Astrocyte (in vitro differentiated cells and primary cell): ENCODE measurements at places on chromosomes 2 and 18.

DNA sequence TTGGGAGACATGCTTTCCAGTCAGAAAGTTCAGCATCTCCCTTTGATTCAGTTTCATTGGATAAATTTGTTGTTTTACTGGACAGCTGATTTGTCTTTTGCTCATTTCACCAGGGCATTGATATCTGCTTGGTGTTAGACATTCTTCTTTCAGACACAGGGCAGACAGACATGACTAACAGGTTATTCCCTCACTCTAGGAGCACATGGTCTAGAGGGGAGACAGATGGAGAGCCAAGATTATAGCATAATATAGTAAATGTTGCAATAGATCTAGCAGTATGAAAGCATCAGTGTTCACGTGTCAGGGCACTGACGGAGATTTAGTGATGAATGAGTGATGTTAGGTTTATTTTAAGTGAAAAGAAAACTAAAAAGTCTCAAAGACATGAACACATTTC, 187.0 kb upstream of the CYRIA start:
- H3K36me3 ChIP-seq, result no peaks in the 10 kb centered on the region
- H3K27ac ChIP-seq, result no peak overlapping the region

DNA sequence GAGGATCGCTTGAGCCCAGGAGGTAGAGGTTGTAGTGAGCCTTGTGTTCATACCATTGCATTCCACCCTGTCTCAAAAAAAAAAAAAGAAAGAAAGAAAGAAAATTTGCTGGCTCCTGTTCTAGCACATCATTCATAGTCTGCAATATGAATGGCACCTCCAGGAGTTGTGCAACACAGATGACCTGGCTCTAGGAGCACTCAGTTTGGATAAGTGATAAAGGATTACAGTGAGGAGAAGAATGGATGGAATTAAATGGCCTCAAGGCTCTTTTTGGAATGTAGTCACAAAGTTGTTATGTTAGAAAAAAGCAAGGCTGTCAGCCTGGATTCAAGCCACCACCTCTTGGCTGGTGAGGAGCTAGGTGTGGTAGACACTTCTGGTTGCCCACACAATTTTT, 21.5 kb upstream of the SPRED2 start:
- H3K27me3 ChIP-seq, result no peaks in the 10 kb centered on the region
- H3K4me3 ChIP-seq, result no peak overlapping the region
- no peak overlapping the region for H3K27ac ChIP-seq
- H3K36me3 ChIP-seq, result no peaks in the 10 kb centered on the region
- H3K4me1 ChIP-seq, result peaks cover 24% of the 10 kb centered on the region

- H3K4me3 ChIP-seq, result no peak overlapping the region
- H3K27ac ChIP-seq, result no peak overlapping the region
- H3K27me3 ChIP-seq, result no peaks in the 10 kb centered on the region
- no peak for DNase-seq
These were observed 213.3 kb downstream of the SETBP1 start for GRCh38 chr18:44893966-44894365.

DNA sequence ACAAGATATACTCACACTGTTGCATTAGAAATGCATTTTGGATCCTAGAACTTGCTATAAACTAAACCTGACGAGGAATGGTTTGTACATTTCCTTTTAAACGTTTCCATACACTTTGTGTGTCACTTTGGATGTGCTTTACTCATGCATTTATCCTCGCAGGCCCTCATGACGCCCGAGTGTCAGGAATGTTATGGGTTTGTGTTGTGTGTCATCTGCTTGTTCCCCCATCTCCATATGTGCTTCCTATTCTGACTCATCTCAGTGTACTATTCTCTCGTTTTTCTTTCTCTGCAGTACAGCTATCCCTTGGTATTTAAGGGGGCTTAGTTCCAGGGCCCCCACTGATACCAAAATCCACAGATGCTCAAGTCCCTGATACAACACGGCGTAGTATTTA, 121.5 kb upstream of the RASGRP3 start:
- H3K36me3 ChIP-seq, result peaks cover 14% of the 10 kb centered on the region
- H3K4me1 ChIP-seq, result no peaks in the 10 kb centered on the region
- peak; percentile 78 for DNase-seq
- peak overlapping the region; percentile 67 for H3K27ac ChIP-seq
- H3K4me3 ChIP-seq, result no peak overlapping the region

DNA sequence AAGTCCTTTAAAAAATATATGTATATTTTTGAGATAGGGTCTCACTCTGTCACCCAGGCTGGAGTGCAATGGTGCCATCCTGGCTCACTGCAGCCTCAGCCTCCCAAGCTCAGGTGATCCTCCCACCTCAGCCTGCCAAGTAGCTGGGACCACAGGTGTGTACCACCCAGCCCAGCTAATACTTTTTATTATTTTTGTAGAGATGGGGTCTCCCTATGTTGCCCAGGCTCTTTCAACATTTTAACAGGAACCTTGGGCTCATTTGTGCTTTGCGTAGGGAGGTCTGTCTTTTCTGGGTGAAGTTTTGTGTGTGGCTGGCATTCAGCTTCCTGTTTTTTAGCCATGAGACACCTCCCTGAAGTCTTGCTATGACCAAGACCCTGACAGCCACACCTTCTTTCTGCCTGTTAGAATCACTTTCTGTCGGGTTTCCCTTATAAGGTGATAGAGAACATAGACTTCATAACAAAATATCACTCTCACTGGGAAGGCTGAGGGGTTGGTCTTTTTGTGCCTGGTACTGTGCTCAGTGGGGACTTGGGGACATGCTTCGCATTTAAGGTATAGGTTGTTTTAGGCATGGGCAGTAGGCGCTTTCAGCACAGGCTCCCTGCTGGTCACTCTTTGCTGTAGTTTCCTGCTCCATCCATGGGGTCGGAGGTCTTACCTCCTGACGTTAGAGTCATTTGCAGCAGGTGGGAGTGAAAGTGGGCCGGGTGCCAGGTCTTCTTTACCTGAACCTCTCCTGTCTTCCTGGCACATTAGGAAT, 3.4 kb downstream of the RAB31 start:
- no peaks in the 10 kb centered on the region for H3K36me3 ChIP-seq
- peaks cover 26% of the 10 kb centered on the region for H3K4me1 ChIP-seq
- no peak overlapping the region for H3K4me3 ChIP-seq
- no peak overlapping the region for H3K27ac ChIP-seq
- no peaks in the 10 kb centered on the region for H3K27me3 ChIP-seq

DNA sequence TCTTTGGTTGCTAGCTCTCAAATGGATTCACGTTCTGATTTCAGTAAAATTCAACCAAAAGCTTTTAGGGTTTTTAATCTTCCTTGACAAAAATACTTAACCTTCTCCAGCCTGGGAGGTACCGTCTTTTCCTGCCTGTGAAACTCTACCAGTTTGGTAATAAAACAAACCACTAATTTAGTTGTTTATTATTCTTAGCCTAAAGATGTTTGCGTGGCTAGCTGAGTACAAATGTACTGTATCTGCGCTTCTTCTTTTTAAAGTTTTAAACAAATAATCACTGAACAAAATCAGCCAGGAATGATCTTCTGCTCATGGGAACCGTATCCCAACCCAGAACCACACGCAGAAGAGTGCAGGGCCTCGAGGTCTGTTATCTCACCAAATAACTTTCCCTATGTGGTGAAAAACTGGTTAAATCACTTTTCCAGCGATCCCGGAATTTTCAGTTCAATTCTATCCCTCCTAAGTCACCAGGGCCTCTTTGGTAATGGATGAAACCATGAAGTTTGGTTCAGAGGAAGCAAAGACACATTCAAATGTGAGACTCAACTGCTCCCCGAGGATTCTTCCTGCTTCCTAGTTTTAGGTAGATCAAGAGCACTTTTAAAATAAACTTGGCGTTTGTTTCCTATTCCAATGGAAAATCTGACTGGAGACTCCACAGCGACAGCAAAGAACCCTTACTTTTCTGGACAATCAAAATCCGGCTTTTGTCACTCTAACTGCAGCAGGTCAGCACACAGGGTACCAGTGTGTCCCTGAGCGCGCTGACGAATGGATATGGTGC, 36.1 kb downstream of the BCL2 start:
- no peak overlapping the region for H3K4me3 ChIP-seq
- H3K4me1 ChIP-seq, result no peaks in the 10 kb centered on the region
- no peaks in the 10 kb centered on the region for H3K27me3 ChIP-seq
- H3K36me3 ChIP-seq, result no peaks in the 10 kb centered on the region

GRCh38 chr2:18903750-18904149, 314.4 kb upstream of the NT5C1B start:
- H3K27ac ChIP-seq, result no peak overlapping the region
- H3K36me3 ChIP-seq, result no peaks in the 10 kb centered on the region
- DNase-seq, result no peak
- H3K4me3 ChIP-seq, result no peak overlapping the region
- H3K27me3 ChIP-seq, result no peaks in the 10 kb centered on the region

GRCh38 chr2:108823286-108823685, 36.7 kb downstream of the CCDC138 start:
- no peaks in the 10 kb centered on the region for H3K4me1 ChIP-seq
- no peak overlapping the region for H3K4me3 ChIP-seq
- no peak for DNase-seq
- H3K36me3 ChIP-seq, result peaks cover 14% of the 10 kb centered on the region

DNA sequence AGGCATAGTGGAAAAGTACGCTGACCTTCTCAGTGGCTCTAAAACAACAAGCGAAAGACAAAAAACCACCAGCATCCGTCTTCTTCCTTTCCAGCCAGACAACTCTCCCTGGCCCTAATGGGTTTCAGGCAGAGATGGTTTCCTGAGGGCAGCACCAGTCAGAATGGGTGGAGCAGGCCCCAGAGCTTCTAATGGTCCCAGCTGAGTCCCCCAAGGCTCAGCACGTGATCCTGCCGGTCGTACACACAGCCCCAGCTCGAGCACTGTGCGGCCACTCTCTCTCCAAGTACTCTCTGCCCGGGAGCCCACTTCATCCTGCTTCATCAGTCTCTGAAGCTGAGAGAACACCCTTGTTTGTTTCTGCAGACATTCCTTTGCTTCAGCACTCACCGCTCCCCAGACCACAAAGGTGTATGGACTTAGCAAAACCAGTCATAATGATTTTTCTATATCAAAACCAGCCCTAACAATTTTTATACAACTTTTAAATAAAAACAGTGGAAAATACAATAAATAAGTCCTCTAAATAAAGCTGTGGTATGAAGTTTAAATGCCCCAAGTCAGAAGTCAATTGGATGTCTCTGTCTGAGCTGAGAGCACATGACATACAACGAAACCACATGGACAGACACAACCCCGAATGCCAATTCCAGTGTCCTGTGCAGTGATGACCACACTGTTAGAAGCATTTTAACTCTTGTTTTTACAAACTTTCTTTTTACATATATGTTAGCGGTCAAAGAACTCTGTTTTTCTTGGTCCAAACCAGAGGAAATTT, 63.9 kb downstream of the PARD6G start:
- H3K4me1 ChIP-seq, result no peaks in the 10 kb centered on the region
- no peak overlapping the region for H3K4me3 ChIP-seq
- no peaks in the 10 kb centered on the region for H3K36me3 ChIP-seq
- DNase-seq, result no peak
- H3K27me3 ChIP-seq, result no peaks in the 10 kb centered on the region

DNA sequence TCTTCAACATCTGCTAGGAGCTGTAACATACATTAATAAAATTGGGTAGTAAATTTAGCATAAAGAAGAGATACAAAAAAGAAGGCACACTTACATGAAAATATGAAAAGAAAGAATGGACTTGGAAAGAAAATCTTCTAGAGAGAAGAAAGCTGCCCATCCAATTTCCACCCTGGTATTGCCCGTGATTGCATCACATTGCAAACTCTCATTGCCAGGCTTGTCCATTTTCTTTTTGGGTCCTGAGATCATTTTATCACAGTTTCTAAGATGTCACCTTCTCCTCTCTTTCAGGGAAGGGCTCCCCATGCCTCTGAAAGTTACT, 321.5 kb downstream of the RND3 start:
- H3K36me3 ChIP-seq, result no peaks in the 10 kb centered on the region
- H3K4me3 ChIP-seq, result no peak overlapping the region
- no peaks in the 10 kb centered on the region for H3K27me3 ChIP-seq
- DNase-seq, result no peak

DNA sequence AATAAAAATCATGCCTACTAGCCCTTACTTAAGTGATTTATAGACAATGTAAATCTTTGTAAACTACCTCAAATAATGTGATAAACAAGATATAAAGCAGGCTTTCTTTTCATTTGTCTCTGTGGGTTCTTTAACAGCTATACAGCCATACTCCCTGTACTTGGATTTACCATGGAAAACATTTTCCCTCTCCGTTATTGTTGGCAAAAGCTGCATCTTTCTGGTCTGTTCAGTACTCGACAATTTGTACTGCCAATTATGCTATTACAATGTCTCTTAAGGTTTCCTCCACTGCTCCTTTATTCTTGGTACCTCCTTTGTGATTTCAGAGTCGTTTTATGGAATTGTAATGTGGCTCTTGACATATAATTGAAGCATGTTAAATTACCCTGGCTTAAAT, 426.3 kb upstream of the PKDCC start:
- DNase-seq, result no peak
- no peaks in the 10 kb centered on the region for H3K27me3 ChIP-seq
- H3K4me1 ChIP-seq, result no peaks in the 10 kb centered on the region
- no peak overlapping the region for H3K27ac ChIP-seq
- H3K4me3 ChIP-seq, result no peak overlapping the region

GRCh38 chr2:162520959-162521358, 177.0 kb downstream of the GCA start:
- no peak overlapping the region for H3K27ac ChIP-seq
- no peak for DNase-seq
- no peaks in the 10 kb centered on the region for H3K4me1 ChIP-seq
- H3K36me3 ChIP-seq, result no peaks in the 10 kb centered on the region
- no peaks in the 10 kb centered on the region for H3K27me3 ChIP-seq

- H3K27me3 ChIP-seq, result no peaks in the 10 kb centered on the region
- H3K27ac ChIP-seq, result no peak overlapping the region
- no peak for DNase-seq
These were observed 435.2 kb downstream of the ARHGAP15 start for GRCh38 chr2:143564419-143564818.

- H3K36me3 ChIP-seq, result no peaks in the 10 kb centered on the region
- no peaks in the 10 kb centered on the region for H3K27me3 ChIP-seq
- H3K4me1 ChIP-seq, result peaks cover 28% of the 10 kb centered on the region
- no peak overlapping the region for H3K4me3 ChIP-seq
These were observed 83.7 kb downstream of the MCFD2 start for GRCh38 chr2:46831869-46832265.

GRCh38 chr2:118833716-118834439, 13.6 kb downstream of the EN1 start:
- peaks cover 53% of the 10 kb centered on the region for H3K27me3 ChIP-seq
- H3K36me3 ChIP-seq, result no peaks in the 10 kb centered on the region
- H3K27ac ChIP-seq, result no peak overlapping the region
- H3K4me3 ChIP-seq, result no peak overlapping the region

GRCh38 chr2:216539120-216539519, 40.5 kb downstream of the RPL37A start:
- H3K27ac ChIP-seq, result no peak overlapping the region
- H3K4me1 ChIP-seq, result peaks cover 31% of the 10 kb centered on the region
- no peaks in the 10 kb centered on the region for H3K27me3 ChIP-seq
- H3K4me3 ChIP-seq, result no peak overlapping the region
- no peaks in the 10 kb centered on the region for H3K36me3 ChIP-seq
